ENCODE measurements at places on chromosomes 5 and 9. TPM values are rescaled to one million over a fixed set of nuclear protein-coding genes. Genes with fewer than 3 reads are reported as not detected.

Gene EPB41L4A
- 29.4 TPM for total RNA-seq

Gene MEF2C
- total RNA-seq: 97.3 TPM

Gene TUSC1
- total RNA-seq: 11.4 TPM

Gene PCDHB9
- 3.7 TPM for total RNA-seq

Gene NR5A1
- total RNA-seq: not detected

Gene F2RL2
- 0.89 TPM for total RNA-seq

Gene NDUFB6
- 41.2 TPM for total RNA-seq

Gene NMRK1
- total RNA-seq: 30.7 TPM

Gene PKD2L2
- not detected for total RNA-seq

Gene TRPM3
- 26.1 TPM for total RNA-seq

Gene CACFD1
- total RNA-seq: 10.1 TPM

Gene OR1J2
- not detected for total RNA-seq

Gene PCDHB15
- 7.3 TPM for total RNA-seq

Gene SLC34A3
- total RNA-seq: not detected

Gene NRG2
- total RNA-seq: 1.7 TPM

Gene ZNF483
- 20.1 TPM for total RNA-seq

Gene NR2F1
- total RNA-seq: 181 TPM

Gene SLC36A3
- total RNA-seq: not detected

Gene NMUR2
- not detected for total RNA-seq

Gene KIF3A
- 20.7 TPM for total RNA-seq

Gene QRFP
- total RNA-seq: not detected

Gene NTRK2
- 75.0 TPM for total RNA-seq

Gene KIF24
- 1.1 TPM for total RNA-seq

Gene PCDH12
- 7.0 TPM for total RNA-seq

Measured in sciatic nerve (tissue), 2 donors.